ENCODE measurements at places on chromosomes 4 and X. TPM values are rescaled to one million over a fixed set of nuclear protein-coding genes. Genes with fewer than 3 reads are reported as not detected.

TCEAL6 gene
- total RNA-seq, result not detected

DNA sequence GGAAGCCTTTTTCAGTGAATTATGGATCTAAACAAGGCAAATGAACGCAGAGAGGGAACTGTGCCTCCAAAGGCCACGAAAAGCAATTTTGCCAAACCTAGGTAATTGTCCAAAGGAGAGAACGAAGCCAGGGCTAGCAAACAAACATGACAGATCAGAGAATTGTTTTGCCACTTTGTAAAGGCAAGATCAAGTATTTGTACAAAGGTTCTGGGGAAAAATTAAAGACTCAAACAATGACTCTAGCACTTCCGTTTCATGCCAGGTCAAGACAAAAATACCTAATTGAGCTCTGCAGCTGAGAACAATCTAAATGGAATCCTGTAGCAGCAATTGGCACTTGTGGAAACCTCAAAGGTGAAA lies 8.5 kb downstream of the RBM47 start:
- no peak for DNase-seq

- peak; percentile 80 for DNase-seq
These were observed 492 bp upstream of the NKX3-2 start for GRCh38 chr4:13544606-13545393.

DNA sequence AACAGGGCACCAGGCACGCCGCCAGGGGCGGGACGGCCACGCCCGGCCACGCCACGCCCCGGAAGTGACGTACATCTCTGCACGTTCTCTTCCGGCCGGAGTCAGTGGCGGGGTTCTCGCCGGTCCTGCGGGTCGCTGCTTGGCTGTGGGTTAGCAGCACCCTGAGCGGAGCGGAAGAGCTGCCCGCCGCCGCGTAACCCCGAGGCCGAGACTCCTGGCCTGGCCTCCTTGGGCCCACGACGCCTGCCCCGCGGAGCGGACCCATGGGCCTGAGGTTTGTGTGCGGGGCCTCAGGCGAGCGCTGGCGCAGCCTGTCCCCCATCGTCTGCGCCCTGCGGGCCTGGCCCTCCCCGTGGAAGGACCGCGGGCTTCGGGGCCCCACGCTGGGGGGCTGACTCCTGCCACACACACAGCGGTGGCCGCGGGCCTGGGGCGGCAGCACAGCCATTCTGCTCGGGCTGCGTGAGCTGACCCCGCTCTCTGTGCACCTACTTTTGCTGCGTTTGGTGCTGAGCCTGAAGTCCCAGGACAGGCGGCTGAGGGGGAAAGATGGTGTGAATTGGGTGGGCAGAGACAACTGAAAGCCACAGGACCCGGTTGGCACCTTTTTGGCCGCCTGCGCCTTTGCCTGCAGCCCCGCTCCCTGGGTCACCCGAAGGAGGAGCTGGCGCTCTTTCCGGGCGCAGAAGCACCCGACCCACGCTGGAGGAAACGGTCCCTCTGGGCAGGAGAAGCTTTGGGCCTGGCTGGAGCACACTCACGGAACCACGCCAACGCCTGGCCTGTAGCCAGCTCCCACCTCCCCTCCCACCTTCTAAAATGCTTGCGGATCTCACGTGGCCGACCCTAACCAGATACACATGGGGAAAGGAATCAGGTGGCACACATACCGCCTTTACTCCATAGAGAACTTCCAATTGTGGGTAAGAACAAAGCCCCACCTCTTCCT lies 28.1 kb downstream of the NOP14 start:
- peak; percentile 94 for DNase-seq

CABS1 gene
- total RNA-seq, result not detected

- no peak for DNase-seq
These were observed 18.5 kb downstream of the APLN start for GRCh38 chrX:129636175-129636681.

SERTM2 gene
- total RNA-seq, result not detected

MYL5 gene
- total RNA-seq, result 18.3 TPM

GRCh38 chr4:38842994-38843393 lies 13.6 kb downstream of the TLR6 start:
- no peak for DNase-seq

FGD1 gene
- total RNA-seq, result 1.1 TPM

F8A1 gene
- total RNA-seq, result 2.4 TPM

- no peak for DNase-seq
These were observed 255.6 kb downstream of the ASMT start for GRCh38 chrX:1870421-1870820.

- DNase-seq, result peak; percentile 74
These were observed 117.3 kb downstream of the DRD5 start for GRCh38 chr4:9898596-9899305.

- no peak for DNase-seq
These were observed 95.4 kb downstream of the TNIP2 start for GRCh38 chr4:2660596-2661211.

GRCh38 chr4:151276787-151277562 lies at the start of gene PRSS48:
Gene PRSS48 (plus strand): TSS chr4:151277161. CDS start chr4:151277173, 12 bp downstream.
- DNase-seq, result peak; percentile 80

GRCh38 chrX:119760026-119760877 lies 1.9 kb downstream of the SOWAHD start:
- DNase-seq, result no peak

DNA sequence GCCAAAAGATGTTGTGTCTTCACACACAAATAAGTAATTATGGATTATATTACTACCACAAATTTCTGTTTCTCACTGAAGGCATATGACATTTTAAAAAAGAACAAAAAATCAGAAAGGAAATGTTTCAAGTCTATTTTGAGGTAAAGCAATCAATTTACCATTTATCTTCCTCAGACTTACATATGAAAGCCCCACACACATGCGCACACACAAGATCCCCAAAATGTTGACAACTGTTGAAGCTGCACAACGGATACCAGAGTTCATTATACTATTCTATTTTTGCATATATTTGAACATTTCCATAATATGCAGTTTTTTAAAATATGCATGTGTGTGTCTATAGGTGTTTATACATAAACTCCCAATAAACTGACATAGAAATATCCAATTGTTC lies 2.7 kb downstream of the LRBA start:
- no peak for DNase-seq

HAND2 gene
- total RNA-seq, result not detected

DNA sequence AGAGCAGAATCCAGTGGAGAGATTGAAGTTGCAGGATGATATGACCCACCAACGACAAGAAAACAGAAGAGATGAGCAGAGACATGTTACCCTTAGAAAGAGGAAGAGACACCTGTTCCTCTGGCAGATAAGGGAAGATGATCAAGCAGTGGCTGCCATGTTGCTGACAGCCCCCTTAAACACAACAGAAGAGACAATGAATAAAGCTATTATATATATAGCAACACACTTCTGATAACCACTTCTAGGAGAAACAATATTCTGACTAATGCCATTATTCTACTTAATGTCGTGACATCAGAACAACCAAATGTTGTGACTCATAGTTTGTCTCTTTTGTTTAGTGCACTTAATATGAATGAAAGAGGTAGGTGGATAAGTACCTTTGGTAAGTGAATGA lies 44.9 kb downstream of the SH3RF1 start:
- DNase-seq, result peak; percentile 79

- peak; percentile 75 for DNase-seq
These were observed 24.1 kb downstream of the HPRT1 start for GRCh38 chrX:134484039-134484438.

REELD1 gene
- total RNA-seq, result not detected

GRCh38 chr4:17187003-17187402 lies 288.6 kb upstream of the LDB2 start:
- DNase-seq, result no peak

ATP2B3 gene
- not detected for total RNA-seq

DNA sequence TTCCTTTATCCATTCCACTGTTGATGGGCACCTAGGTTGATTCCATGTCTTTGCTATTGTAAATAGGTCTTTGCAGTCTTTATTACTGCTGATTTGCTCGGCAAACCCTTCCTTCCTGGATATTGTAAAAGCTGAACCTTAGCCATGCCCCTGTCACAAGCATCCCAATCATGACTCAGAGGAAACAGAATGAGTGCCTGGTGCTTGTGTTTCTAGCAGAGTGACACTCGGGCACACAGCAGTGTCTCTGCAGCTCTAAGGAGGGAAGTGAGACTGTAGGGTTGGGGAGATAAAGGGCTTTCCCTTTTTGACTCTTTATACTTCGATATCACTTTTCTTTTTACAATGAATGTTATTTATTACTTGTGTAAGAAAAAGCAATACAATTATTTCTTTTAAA lies 83.3 kb downstream of the AKAP4 start:
- DNase-seq, result peak; percentile 20

DNA sequence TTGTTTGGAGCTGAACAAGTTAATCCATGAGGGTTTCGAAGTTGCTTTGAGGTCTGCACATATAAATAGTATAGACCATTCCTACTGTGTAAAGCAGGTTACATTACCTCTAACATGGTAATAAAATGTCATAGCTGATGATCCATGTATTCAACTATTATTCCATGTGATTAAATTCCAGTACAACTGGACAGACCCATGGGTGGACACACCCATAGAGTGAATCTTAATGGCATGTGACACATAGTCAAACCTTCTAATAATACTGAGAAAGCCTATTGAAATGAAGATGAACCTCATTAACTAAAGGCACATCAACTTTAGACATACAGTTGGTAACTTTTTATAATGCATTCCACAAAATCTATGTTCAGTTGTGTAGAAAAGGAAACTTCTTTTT lies 28.5 kb downstream of the FHIP1A start:
- DNase-seq, result no peak

- peak; percentile 12 for DNase-seq
These were observed 65.0 kb downstream of the COQ2 start for GRCh38 chr4:83219344-83220331.

RASL11B gene
- not detected for total RNA-seq

DNA sequence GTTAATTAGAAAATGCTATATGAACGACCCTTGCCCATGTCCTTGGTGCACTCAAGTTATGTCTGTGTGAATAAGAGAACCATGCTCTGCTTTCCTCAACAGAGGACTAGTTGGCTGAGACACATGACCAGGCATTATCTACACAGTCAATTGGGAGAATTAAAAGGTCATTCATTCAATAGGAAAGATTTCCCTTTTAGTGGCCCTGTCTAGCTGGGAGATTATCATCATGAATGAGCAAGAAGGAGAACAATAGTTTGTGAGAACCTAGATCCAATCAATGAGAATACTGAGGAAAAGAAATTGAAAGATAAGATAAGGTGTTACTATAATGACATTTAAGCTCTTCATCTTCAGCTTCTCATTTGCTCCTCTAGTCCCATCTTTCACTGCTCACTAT lies 1033.4 kb upstream of the LCORL start:
- DNase-seq, result no peak

DNA sequence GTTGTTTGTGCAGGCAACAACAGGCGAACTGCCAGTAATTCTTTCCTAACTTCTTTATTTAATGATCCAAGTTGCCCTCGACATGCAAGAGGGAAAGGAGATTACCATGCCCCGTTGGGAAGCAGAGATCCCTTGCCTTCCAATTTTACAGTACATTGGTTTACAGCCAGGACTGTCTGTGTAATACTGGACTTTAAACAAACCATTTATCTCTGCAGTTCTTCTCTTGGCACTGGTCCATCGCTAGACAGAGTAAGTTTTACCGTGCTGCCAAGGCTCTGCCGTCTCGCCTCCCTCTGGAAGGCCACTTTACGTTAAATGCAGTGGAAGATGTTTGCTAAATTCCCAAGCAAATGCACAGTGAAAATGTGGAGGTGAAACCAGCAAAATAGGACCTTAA lies 660.3 kb upstream of the PRKX start:
- DNase-seq, result no peak

DNA sequence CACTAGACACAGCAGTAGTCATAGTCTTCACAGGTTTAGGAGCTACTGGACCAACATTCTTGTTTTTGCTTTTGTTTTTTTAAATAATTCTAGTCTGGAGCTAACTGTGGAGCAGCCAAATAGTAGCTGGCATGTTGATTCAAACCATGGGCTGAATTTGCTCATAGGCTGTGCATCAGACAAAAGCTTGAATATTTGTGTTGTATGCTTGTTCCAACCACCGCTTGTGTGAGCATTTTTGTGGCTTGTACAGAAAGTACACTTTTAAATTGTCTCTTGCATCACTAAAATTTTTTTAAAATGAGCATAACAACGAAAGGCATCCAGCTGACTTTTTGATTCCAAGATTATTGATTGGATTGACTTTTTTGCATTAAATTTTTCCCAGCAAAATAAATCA lies 39.6 kb downstream of the CCNI start:
- DNase-seq, result no peak

DNA sequence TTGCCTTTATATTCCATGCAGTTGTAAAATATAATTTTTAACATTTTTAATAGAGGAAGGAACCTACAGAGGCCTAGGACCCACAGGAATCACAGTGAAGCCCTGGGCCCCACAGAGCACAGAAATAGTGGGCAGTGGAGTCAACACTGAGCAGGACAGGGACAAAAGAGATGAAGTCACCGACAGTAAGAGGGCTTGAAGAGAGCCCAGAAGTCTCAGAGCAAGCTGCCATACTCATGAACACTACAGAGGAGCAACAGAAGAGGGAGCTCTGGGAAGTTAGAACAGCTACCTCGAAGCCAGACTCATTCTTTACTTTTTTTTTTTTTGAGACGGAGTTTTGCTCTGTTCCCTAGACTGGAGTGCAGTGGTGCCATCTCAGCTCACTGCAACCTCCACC lies 149.3 kb upstream of the TENM3 start:
- DNase-seq, result no peak

DNA sequence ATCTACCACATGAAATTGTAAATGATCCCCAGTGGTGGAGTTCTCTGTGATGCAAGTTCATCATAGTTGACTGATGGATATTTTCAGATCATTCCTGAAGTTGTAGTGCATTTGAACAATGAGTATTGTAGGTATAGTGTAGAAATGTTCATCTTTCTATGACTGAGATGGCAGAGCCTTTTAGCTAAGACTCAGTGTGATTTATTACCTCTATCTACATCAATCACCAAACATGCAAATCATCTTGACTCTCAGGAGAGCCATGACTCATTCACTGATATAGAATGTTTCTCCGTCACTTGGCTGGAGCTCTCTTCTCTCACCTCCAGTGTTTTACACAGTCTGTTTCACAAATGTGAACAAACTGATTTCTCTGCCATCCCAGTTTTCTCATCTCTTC lies 392.6 kb downstream of the IL1RAPL1 start:
- DNase-seq, result no peak

DNA sequence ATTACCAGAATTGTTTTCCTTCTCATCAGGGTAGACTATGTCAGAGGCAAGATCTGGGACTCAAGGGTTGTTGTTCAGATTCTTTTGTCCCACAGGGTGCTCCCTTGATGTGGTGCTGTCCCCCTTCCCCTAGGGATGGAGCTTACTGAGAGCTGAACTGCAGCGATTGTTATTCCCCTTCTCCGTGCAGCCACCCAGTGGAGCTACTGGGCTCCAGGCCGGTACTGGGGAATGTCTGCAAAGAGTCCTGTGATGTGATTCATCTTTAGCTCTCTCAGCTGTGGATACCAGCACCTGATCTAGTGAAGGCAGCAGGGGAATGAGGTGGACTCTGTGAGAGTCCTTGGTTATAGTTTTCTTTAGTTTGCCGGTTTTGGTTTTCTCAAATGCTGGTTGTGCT lies 247.4 kb upstream of the HAND2 start:
- DNase-seq, result no peak

GRCh38 chrX:10074241-10074941 lies 82.4 kb upstream of the CLCN4 start:
- no peak for DNase-seq

AWAT2 gene
- 0.20 TPM for total RNA-seq

Data from lung microvascular endothelial cell (primary cell).